ENCODE measurements at places on chromosomes 1 and 21.

DNA sequence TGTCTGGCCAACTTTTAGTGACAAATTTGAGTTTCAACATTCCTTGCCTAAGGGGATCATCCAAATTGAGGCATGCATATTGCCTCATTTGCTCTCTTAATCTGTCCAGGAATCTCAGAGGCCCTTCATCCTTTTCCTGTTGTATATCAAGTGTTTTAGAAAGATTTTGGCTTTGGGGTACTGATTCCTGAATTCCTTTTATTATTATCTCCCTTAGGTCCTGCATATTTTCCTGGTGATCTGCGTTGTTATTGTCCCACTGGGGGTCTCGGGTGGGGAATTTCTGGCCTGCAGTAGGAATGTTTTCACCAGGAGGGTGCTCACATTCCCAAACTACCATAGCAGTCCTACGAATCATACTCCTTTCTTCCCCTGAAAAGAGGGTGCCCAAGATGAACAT is 4.4 kb upstream of the AADACL3 start:
- no peak for DNase-seq

- no peak for DNase-seq
These were observed 3.0 kb upstream of the KCND3 start for GRCh38 chr1:111992476-111992875.

- DNase-seq, result no peak
These were observed 355.8 kb upstream of the PTBP2 start for GRCh38 chr1:96365596-96366390.

DNA sequence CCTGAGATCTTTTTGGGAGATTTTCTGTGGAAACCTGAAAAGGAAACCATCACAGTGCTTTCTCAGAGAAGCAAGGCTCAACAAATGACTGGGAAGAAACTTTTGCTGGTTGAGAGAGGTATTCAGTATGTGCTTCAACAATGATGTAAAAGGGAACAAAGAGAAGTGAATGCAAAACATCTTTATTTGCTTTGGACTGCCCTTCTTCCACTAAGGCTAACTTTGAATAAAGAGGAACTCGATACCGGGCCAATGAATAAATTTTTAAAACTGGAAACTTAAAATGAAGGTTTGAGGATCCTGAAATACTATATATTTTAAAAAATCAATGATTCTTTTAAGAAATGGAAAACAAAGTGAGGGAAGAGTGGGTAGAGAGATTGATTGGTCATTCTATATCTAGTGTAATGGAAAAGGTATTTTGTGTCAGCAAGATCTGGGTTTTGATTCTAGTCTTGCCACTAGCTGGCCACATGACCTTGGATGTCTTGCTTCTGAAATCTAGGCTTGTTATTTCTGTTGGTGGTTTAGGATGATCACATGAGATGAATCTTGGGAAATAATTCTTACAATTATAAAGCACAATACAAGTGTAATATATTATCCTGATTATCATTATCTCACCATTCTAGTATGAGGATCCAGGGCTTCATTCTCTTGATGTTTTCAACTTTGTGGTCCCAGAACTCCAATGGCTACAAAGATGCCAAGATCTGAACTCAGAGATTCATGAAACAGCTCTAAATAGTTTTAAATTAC is 34.6 kb upstream of the APOBEC4 start:
- DNase-seq, result no peak

DNA sequence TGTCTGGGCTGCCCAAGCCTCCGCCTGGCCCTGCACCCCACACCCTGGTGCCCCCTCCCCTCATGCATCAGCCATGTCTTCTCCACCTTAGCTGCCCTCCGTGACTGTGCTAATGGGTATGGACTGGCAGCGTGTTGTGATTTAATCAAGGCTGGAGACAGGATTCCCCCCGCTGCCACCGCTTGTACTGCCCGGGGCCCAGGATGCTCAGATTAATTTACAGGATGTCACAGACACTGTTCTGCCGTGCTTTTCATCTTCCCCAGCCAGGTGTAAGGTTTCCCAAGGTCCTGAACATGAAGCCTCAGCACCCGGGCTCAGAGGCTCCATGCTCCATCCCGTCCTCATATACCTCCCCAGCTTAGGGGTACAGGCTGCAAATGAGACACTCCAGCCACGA is 66.3 kb downstream of the TAS1R2 start:
- DNase-seq, result no peak

GRCh38 chr1:211832661-211833060 is 2.1 kb upstream of the LPGAT1 start:
- no peak for DNase-seq

DNA sequence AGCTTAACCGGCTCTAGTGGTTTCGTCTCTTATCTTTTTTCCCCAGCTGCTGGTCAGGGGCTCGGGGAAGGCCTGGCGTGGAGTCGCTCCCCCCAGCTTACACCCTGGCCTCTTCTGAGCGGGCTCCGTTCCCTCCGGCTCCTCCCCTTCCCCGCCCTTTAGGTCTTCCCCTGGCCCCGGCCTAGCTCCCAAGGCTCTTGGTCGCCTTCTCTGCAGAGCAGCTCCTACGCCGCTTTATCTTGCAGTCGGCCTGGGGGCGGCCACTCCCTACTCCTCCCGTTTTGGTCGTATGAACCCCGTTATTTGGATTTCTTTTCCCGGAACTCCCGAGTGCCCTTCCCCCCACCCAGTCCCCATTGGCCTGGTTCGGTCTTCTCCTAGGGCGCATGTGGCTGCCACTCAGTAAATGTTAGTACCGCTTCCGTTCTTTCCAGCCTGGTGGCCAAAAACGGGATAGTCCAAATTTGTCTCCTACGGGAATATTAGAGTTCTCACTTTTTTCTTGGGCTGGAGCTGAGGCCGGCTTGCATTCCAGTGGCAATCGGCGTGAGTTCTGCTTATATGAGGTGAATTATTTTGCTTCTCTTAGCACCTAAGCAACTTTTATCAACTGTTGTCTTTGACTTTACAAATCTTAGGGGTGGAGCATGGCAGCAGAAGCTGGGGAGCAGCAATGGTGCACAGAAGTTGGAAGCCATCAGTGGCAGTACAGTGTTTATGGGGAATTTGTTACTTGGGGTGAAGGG is 467 bp downstream of the THRAP3 start:
- peak; percentile 65 for DNase-seq

DNA sequence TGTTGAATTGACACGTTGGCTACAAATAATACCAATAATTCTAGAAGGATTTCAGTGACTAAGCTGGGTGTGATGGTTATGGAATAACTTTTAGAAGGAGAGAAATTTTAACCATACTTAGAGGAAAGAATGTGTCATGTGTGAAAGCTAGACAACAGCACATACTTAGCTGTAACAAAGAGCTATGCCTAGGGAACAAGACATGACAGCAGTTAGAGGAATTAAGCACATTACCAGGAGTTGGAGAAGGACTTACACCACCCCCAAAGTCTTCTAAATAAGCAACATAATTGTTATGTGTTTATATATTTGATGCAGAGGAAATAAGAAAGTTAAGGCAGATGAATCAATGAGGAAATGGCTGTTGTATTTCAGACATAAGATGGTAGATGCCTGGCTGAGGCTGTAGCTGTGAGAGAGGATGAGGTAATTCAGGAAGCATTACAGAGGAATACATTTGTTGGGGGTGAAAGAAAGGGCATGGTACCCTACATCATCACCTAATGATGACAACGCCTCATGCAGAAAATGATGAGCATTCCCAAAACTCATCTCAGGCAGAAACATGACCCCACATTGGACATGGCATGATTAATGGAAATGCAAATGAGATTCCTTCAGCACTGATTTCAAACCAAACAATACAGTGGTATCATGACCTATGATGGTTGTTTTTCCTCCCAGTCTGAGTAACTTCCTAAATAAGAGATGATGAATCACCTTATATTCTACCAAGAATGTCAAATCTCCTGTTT is 211.5 kb downstream of the LHX8 start:
- DNase-seq, result no peak

DNA sequence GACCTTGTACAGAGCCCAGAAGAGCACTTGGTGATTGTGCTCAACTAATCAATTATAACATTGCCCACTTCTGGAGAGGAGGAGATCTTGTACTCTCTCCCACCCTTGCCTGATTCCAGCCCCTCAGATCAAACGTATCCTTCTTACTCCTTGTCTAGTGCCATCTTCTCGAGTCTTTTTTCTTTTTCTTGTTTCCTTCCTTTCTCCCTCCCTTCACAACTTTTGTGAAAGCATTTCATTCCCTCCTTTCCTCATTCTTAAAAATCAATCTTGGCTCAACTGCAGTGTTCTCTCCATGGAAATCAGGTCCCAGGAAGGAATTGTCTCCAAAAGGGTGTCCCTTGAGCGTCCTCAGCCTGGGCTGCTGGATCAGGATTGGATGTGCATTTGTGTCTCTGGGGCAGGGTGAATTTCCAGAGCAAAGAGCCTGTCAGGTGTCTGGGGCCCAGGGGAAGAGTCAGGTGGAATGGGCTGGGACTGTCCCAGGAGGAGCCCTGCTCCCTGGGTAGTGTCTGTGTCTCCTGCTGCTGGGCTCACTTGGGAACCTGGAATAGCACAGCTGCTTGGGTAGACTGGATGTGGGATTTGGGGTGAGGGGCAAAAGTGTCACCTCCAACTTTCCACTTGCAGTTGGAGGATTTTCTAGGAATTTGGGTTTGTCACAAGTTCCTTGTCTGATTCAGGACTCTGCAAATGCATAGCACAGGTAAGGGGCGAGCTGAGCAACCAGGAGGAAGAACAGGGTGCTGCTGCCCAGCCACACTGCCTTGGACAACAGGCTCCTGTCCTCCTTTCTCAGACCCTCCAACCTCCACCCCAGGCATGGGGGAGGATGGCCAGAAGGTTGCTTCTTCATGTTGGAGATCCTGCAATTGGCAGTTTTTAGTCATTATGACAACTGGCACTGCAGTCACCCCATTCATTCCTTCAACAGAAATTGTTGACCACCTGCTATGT is 3.3 kb downstream of the SOX13 start:
- DNase-seq, result no peak

DNA sequence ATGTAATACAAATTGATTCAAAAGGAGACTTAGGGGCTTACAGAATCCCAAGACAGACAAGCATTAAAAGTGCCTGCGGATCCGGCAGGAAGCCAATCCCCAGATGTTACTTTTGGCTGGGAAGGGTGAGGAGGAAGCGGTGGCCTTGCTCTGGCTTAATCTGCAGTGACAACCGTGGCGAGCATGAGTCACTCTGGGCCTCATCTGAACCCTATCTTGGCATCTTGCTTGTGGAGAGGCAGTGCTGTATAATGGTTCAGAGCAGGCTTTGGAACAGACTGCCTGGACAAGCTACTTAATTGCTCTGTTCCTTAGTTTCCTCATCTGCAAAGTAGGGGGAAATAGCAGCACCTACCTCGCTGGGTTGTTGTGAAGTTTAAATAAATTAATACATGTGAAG is 74.1 kb downstream of the XCL2 start:
- no peak for DNase-seq

- DNase-seq, result no peak
These were observed 185.9 kb upstream of the EDN2 start for GRCh38 chr1:41670217-41670957.

GRCh38 chr1:228996281-228996680 is 261.0 kb downstream of the RHOU start:
- DNase-seq, result no peak

DNA sequence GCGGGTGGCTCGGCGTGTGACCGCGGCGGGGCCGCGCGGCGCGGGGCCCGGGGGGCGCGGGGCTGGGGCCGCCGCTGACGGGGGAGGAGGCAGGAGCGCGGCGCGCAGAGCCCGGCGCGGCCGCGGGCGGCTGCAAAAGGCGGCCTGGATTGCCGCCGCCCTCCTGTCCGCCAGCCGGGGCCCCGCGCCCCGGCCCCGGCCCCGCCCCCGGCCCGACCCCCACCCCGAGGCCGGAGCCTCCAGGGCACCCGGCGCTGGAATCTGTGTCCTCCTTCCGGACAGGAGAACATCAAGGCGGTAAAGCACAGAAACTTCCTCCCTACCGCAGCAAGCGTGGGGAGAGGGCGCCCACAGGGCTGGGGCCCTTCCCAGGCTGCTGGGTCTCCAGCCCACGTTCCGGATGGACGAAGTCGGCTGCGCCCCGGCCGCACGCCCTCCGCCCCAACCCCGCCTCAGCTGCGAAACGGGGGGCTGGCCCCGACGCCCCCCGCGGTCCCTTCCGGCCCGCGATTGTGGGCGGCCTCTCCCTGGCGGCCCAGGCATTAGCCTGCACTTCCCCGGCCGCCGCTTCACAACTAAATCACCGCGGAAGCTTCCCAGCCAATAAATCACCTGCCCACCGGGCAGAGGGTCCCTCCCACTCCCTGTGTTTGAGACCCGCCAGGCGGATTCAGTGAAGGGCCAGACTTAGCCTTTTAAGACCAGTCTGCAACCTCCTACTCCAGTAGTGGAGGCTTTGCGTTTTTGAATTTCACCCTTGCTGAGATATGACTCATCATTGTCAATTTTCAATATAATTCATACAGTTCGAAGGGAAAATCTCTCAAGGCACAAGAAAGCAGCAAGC is 106.0 kb downstream of the SLC45A1 start:
- no peak for DNase-seq

- DNase-seq, result no peak
These were observed 59.1 kb downstream of the SPSB1 start for GRCh38 chr1:9351654-9352271.

- DNase-seq, result no peak
These were observed 29.8 kb upstream of the NCAM2 start for GRCh38 chr21:20968391-20968790.
